ENCODE measurements at places on chromosomes 2 and 18. TPM values are rescaled to one million over a fixed set of nuclear protein-coding genes. Genes with fewer than 3 reads are reported as not detected.

Gene NAT8
- not detected for total RNA-seq

Gene PJVK
- not detected for total RNA-seq

Gene FBXO36
- 6.4 TPM for total RNA-seq

Gene EPB41L3
- total RNA-seq = 5.8 TPM

Gene ORMDL1
- total RNA-seq = 75.7 TPM

Gene LAMA1
- total RNA-seq = 0.98 TPM

Gene PHOSPHO2
- 2.5 TPM for total RNA-seq

Gene FTCDNL1
- total RNA-seq = 3.1 TPM

Gene ANKRD30B
- 0.59 TPM for total RNA-seq

- DNase-seq = peak; percentile 85
Observed at GRCh38 chr2:38603402-38604290, 918 bp upstream of the HNRNPLL start.

- DNase-seq = no peak
Observed at GRCh38 chr2:240377366-240377765, 58.1 kb upstream of the GPC1 start.

GRCh38 chr18:76205906-76206305 lies 289.1 kb downstream of the ZNF516 start:
- no peak for DNase-seq

DNA sequence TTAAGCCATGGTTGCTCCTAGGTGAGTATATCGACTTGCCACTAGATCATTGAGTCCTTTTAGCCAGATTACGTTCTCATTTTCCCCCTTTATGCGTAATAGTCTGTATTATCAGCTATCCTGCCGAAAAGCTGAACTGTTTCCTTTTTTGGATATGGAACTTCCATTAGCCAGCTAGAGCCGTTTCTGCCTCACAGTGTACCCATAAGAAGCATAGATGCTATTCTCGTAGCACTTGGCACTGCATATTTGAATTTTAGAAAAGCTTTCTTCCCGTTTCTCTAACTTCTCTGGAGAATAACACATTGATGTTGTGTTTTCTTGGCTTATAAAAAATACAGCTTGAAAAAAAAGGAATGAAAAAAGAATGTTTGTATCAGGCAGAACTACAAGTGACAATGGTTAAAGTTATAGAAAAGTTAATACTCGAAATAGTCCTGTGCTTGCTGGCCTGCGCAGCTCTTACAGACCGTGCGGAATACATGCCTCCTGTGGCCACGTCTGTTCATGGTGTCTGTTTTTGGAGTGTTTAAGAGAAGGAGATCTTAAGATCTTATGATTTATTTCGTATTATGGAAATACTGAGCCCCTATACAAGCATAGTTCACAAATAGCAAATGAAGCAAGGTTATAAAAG lies 710 bp downstream of the DUSP19 start:
- peak; percentile 38 for DNase-seq

GRCh38 chr18:79107886-79108285 lies 38.7 kb downstream of the ATP9B start:
- no peak for DNase-seq

- no peak for DNase-seq
Observed at GRCh38 chr2:43430489-43430888, 165.3 kb downstream of the THADA start.

GRCh38 chr2:227257820-227258219 lies 67.2 kb upstream of the MFF start:
- DNase-seq = no peak

DNA sequence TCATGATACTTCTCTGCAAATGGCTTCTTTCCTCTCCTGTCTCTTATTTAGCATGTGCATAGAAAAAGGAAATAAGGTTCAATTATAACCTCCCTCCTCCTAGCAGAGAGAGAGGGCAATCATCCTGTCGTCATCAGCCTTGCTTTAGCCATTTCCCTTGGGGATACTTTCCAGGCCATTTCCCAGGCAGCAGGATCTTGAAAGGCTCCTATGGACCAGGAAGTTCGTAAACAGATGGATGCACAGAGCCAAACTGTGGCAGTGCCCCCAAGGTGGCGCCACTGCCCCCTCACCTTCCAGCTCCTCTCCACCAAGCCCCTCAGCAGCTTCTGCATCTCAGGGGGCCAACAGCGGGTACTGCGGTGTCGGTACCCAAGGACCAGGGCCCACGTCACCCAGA lies 157.4 kb downstream of the DTNA start:
- DNase-seq = peak; percentile 23

DNA sequence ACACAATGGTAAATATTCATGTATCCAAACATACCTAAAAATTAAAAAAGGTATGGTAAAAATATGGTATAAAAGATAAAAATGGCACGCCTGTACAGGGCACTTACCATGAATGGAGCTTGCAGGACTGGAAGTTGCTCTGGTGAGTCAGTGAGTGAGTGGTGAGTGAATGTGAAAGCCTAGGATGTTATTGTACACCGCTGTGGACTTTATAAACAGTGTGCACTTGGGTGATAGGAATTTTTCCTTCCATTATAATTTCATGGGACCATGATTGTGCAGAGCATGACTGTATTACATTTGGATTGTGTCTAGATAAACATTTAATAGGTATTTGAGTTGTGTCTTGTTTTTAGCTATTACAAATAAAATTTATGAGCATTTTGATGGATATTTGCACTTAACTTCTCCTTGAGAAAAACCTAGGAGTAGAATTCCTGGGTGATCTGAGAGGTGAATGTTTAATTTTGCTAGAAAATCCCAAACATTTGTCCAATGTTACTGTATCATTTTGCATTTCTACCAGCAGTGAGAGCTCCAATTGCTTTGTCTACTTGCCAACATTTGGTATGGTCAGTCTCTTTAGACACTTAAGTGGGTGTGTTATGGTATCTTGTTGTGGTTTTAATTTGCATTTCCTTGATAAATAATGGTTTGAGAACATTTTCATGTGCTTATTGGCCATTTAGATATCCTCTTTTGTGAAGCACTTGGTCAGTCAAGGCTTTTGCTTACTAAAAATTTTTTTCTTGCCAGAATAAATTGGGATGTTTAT lies 81.7 kb downstream of the BCL2L11 start:
- no peak for DNase-seq

DNA sequence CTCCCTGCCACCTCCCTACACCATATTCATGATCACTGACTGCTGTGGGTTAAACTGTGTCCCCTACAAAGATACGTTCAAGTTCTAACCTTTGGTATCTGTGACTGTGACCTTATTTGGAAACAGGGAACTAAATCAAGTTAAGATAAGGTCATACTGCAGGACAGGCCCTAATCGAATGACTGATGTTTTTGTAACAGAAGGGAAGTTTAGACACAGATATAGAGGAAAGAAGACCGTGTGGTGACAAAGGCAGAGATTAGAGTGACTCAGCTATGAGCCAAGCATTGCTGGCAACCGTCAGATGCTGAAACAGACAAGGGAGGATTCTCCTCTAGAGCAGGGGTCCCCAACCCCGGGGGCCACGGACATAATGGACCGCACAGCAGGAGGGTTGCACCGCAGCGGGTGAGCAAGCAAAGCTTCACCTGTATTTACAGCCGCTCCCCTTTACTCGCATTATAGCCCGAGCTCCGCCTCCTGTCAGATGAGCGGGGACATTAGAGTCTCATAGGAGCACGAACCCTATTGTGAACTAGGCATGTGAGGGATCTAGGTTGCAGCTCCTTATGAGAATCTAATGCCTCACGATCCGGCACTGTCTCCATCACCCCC lies 28.9 kb upstream of the RNF152 start:
- DNase-seq = peak; percentile 14

GRCh38 chr2:190407246-190407661 lies 901 bp upstream of the MFSD6 start:
- DNase-seq = peak; percentile 13

DNA sequence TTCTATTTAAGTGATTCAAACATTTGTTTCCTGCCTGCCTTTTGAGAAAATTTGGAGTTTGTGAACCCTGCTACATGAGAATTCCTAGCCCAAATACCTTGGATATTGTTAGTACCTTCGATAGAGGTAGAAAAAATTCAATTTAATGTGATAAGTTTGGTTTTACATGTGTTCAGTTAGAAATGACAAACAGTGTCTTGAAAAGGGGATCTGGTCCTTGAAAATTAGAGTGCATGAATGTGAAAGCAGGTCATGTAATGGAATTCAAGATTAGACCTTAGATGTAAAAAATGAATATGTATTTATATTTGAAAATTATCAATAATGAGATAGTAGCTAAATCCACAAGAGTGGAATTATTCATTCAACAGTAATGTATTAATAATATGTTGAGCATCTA lies 70.5 kb downstream of the PIK3C3 start:
- DNase-seq = no peak

GRCh38 chr2:7999683-8000476 lies 682.0 kb upstream of the ID2 start:
- no peak for DNase-seq

GRCh38 chr2:240714747-240715725 lies 23.4 kb downstream of the AQP12A start:
- DNase-seq = no peak

- peak; percentile 39 for DNase-seq
Observed at GRCh38 chr2:164538240-164538866, 82.9 kb downstream of the GRB14 start.

DNA sequence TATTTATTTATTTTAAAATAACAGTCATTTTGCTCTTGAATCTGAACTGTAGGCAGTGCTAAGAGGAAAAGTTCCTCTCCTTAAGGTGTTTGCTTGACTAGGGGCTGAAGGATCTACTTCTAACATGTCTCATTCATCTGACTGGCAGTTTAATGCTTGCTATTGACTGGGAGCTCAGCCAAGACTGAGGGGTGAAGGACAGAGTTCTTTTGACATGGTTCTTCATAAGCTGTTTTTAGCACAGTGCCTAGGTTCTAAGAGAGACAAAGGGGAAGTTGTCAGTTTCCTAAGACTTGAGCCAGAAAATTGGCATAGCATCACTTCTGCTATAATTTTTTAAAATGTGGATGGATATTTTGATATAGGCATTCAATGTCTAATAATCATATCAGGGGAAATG lies 73.0 kb downstream of the COMMD1 start:
- peak; percentile 9 for DNase-seq

- DNase-seq = no peak
Observed at GRCh38 chr18:53610957-53611356, 613.5 kb downstream of the MBD2 start.

DNA sequence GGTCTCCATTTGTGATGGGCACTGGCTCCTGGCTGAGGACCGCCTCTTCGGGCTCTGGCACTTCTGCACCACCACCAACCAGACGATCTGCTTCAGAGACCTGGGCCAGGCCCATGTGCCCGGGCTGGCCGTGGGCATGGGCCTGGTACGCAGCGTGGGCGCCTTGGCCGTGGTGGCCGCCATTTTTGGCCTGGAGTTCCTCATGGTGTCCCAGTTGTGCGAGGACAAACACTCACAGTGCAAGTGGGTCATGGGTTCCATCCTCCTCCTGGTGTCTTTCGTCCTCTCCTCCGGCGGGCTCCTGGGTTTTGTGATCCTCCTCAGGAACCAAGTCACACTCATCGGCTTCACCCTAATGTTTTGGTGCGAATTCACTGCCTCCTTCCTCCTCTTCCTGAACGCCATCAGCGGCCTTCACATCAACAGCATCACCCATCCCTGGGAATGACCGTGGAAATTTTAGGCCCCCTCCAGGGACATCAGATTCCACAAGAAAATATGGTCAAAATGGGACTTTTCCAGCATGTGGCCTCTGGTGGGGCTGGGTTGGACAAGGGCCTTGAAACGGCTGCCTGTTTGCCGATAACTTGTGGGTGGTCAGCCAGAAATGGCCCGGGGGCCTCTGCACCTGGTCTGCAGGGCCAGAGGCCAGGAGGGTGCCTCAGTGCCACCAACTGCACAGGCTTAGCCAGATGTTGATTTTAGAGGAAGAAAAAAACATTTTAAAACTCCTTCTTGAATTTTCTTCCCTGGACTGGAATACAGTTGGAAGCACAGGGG lies 5.5 kb downstream of the TMEM37 start:
- no peak for DNase-seq

DNA sequence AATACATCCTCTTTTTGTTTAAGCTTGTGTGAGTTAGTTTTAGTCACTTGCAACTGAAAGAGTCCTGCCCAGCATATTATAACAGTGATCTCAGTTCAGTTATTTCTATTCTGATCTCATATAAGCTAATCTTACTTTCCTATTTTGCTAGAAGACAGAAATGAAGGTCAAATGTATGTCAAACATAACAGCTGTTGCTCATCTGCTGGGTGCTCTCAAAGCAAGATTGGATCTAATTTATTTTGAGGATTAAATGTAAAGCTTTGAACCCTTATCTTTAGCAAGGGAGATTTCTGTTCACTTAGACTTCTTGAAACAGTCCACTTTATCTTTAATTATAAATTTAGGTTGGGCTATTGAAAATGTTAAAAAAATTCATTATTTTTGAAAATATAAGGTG lies 31.2 kb downstream of the CRYGD start:
- DNase-seq = no peak

- no peak for DNase-seq
Observed at GRCh38 chr2:149188291-149188690, 142.1 kb upstream of the LYPD6 start.

DNA sequence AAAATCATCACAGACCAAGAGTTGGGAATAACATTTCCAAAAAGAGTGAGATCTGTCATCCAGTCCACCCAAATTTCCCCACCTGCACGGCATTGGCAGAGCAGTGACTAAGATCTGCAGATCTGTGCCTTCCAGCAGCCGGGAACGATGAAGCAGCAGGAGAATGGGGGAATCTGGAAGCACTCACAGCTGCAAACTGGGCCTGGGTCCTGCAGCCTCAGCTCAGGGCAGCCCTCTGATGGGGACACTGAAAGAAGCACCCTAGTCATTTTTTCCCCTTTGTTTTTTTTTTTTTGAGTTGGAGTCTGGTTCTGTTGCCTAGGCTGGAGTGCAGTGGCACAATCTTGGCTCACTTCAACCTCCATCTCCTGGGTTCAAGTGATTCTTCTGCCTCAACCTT lies 4.4 kb upstream of the SAG start:
- DNase-seq = no peak

DNA sequence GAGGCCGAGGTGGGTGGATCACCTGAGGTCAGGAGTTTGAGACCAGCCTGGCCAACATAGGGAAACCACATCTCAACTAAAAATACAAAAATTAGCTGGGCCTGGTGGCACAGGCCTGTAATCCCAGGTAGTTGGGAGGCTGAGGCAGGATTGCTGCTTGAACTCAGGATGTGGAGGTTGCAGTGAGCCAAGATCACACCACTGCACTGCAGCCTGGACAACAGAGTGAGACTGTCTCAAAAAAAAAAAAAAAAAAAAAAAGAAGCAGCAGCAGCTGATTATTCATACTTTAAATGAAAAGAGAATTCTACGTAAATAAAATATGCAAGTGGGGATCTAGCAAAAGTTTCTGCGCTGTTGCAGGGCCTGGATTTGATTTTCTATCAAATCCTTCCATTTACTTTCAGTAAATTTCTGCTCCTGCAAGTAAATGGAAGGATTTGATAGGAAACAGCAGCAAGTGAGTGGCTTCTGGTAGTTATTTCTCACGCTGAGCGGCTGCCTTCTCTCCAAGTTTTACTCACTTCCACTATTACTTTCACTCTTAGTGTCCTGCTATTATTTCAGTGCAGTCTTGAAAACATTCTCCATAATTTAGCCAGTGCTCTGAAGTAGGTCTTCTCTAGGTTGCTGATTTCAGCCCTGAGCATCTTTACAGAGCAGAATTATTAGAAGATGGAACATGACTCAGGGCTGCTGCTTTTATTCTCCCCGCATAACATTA lies 68.4 kb downstream of the SLC16A14 start:
- no peak for DNase-seq

All from RPMI7951 (cell line).